Stimulated activated memory B cell treated with anti-CD40 and anti-IgM and Interleukin-4, amounts not matched to agents 10 μg/mL and 1 μg/mL and 100 μg/mL, for 72 hours (primary cell): ENCODE measurements at places on chromosomes 2 and 18.
A peak's percentile ranks its signal among the peaks of the same experiment; 100 is the strongest.

GRCh38 chr18:3495691-3496430 is 45.9 kb downstream of the TGIF1 start:
- ATAC-seq, result peak; percentile 69

DNA sequence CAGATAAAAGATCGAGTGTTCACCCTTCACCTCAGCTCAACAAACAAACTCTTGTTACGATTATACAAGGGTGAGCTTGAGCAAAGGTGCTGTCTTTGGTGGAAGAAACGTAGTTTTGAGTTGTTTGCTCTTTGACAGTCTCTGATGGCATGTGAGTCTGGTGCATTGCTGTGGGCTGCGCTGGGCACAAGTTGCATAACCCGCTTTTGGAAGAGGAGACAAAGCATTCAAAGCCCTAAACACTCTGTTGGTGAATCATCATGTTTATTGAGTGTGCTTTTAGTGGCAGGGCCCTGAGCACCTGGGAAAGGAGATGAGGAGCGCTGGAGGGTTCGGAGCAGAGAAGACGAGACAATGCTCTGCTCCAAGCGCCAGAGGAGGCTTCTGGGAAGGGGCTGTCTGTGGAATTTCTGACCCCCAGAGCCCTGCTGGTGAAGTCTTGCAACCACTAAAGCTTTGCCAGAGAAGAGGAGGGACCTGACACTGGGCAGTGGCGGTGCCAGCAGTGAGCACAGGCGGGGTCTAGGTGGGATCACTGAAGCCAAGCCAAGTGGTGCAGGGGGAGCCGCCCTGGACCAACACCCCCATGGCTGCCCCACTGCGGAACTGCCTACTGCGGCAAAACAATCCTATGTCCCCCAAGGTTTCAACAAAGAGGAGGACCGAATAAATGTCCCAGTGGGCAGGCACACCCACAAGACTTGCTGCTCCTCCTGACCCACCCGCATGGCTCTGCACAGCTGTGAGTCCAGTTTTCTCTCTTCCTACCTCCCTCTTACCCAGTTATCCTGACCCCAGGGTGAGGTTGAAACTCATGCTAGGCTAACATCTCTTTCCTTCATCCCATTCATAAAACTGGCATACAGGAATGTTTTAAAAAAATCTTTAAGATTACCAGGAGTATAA is 64.0 kb downstream of the TNFRSF11A start:
- ATAC-seq, result no peak

DNA sequence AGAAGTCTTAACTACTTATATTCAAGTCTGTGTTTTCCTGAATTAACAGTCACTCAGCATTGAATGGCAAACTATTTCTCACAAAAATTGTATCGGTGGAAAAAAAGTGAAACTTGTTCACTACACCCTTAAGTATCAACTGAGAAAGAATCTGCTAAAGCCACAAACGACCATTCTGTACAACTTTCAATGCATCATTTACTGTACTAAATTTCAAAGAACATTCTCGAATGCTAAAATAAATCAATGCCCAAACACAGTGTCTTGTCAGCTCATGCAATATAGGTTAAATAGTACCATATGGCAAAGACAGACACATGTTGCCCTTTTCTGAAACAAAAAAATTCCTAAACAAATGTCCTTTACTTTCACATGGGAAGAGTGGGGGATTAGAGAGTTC is 9.0 kb downstream of the ZNF516 start:
- ATAC-seq, result no peak

DNA sequence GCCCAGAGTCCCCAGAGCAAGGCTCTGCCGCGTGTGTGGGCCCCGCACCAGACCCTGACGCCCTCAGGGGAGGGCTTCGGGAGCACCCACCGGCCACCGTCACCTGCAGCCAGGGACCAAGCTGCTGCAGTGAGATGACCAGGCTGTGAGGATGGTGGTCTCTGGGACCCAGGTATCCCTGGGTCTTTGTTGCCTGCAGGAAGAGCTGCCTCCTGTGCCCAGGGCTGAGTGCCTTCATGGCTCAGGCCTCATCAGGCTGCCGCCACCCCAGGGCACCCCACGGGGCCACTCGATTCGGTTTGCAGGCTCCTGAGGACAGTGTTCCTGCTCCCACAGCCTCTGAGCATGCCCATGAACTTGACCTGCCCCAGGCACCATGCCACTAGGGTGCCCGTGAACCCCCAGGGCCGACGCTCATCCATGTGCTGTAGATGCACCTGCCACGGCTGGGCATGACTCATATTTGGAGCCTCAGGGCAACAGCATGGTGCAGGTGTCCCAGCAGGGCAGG is 109.8 kb downstream of the FAM210A start:
- ATAC-seq, result no peak

- no peak for ATAC-seq
Observed at GRCh38 chr2:165428926-165429325, 40.6 kb upstream of the CSRNP3 start.

GRCh38 chr2:234835738-234836137 is 116.1 kb upstream of the SH3BP4 start:
- ATAC-seq, result no peak

DNA sequence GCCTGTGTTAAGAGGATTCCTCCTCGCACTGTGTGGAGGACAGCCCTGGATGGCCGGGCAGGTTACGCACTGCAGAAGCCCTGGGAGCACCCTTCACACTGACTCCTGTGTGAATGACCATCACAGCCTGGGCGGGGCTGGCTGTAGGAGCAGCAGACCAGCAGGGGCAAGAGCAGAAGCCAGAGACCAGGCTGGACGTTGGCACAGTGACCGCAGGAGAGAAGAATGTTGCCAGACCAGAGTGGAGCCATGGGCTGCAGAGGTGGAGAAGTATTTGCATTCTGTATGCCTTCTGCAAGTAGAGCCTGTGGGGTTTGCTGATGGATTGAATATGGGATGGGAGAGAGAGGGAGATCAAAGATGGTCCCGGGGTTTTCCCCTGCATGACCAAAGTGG is 23.1 kb downstream of the LRRFIP1 start:
- no peak for ATAC-seq

DNA sequence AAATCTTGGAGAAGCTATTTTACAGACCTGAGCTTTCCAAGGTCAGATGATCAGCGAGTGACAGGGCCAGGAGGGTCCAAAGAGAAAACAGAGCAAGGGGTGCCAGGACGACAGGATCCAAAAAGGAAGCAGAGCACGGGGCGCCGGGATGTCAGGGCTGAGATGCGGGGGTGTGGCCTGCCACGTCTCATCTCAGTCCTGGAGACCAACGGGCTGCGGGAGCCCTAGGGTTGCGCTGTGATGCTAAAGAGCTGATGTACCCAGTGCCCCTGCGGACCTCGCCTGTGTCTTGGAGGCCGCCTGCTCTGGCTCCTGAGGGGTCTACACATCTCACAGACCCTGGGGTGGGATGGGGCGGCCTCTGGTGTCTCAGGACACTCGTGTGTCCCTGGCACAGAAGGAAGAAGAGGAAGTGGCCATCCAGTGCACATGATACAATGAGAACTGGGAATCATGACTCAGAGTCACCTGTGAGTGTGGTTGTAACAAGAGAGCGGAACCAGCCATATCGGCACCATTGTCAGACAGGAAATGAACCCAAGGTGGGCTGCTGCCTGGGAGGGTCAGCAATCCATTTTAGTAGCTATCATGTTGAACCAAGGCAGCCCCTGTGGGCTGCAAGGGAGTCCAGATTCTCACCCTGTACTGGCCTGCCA is 97.8 kb downstream of the MYT1L start:
- ATAC-seq, result no peak

DNA sequence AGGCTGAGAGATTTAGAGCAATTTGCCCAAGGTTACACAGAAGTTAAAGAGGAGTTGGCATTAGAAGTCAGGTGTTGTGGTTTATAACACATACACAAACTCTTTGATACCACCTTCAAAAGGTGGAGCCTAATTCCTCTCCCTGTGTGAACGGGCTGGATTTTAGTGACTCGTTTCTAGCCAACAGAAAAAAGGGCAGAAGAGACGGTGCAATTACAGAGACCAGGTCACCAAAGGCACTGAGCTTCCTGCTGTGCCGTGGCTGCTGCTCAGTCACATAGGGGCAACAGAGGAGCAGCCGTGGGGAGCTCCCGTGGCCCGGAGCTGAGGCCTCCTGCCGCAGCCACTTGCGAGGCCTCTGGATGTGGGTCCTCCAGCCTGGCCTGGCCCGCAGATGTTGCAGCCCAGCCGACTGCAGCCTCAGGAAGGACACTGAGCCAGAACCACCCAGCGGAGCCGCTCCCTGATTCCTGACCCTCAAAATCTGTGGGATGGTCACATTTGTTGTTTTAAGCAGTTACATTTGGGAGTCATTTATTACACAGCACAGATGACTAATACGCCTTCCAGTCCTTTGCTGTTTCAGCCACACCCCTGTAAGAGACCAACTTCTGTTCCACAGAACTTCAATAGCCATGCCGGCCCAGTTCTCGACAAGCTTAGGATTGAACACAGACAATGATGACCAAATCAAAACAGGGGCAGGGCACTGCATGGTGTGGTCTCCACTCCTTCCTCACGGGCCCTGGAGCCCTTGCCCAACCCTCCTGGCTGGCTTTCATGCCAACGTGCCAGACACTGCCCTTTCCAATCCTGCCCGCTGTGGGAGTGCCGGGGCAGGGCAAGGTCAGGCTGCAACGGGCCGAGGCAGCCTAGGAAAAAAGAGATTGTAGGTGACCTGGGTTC is 17.1 kb downstream of the EDAR start:
- no peak for ATAC-seq

- no peak for ATAC-seq
Observed at GRCh38 chr2:152292991-152293390, 42.0 kb upstream of the FMNL2 start.

GRCh38 chr2:237743561-237744269 is 54.9 kb upstream of the RBM44 start:
- ATAC-seq, result no peak

GRCh38 chr2:190881084-190881597 is 520 bp downstream of the GLS start:
- ATAC-seq, result peak; percentile 44

DNA sequence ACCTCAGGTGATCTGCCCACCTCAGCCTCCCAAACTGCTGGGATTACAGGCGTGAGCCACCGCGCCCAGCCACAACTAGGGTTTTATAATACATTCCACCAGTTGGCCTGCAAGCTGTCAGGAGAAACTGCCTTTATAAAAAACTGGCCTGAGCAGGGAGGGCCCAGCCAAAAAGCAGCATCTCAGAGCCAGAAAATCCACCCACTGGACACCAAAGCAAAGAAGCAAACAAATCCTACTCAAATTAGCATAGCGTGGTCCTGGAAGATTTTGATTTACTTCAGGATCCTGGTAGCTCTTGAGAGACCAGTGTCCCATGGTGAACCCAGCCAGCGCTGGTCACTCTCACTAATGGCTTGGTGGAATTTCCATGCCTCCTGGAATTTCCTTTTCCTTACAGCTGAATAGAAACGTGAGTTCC is 60.0 kb upstream of the PXDN start:
- ATAC-seq, result no peak

GRCh38 chr2:216710551-216711301 is 15.4 kb upstream of the IGFBP5 start:
- no peak for ATAC-seq

- no peak for ATAC-seq
Observed at GRCh38 chr2:211405036-211405435, 848.6 kb downstream of the CPS1 start.

DNA sequence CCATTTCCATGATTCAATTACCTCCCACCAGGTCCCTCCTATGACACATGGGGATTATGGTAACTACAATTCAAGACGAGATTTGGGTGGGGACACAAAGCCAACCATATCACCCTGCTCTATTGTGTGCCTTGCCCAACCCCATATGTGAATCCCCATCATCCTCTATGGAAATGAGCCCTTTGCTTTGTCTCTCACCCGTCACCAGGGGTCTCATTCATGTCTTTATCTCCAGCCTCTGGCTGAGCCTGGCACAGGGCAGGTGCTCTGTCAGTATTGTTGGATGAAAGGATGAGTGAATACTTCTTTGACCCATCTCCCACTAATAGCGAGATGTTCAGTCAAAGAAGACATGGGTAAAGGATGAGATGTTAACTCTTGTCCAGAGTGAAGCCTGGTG is 116.6 kb upstream of the LGALSL start:
- no peak for ATAC-seq

DNA sequence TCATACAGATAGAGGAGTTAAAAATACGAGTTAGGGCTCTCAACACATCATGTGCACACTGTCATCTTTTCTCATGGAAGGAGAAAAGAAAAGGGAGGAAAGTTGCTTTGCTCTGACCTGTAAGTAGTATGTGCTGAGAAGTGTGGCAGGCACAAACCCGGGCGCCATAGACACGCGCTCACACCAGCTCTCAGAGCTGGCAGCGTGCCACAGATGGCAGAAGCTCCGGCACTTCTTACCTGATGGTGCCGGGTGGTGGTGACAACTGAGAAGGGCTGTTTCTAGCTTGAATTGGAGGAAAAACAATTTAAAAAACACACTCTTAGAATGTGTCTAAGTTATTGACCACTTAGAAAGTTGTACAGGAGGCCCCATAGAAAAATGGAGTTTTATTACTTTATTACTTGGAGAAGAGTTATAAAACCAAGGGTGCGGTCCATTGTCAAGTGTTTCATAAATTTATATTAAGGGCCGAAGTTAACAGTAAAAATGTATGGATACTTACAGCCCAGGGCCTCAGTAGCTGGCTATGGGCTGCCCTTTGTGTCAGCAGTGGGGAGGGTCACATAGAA is 92.2 kb downstream of the DPP4 start:
- ATAC-seq, result no peak

DNA sequence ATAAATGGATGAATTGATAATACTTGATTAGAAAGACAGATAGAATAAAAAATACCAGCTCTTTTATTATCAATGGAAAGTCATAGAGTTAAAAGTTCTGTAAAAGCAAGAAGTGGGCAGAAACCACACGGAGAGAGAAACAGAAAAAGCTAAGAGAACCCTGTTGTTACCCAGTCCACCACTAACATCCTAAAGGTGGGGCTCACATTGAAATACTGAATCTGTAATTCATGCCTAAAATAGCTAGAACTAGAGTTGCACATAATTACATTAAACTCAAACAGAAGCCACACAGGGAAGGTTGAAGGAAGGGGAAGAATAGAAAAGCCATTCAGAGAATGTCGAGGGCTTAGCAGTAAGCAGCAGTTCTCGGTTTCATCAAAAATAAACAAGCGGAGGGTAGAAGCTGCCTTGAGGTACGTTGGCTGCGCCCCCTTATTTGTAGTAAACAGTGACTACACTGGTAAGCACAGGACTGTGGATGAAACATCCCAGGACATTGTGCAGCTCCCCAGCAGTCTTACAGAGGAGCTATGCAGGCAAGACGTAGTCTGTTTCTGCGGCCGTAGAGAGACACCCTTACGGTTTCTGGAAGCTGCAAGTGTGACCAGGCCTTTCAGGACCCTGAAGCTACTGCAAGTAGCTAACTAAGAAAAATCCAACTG is 1247.0 kb upstream of the GYPC start:
- no peak for ATAC-seq

GRCh38 chr2:175769200-175769599 is 232.9 kb downstream of the LNPK start:
- no peak for ATAC-seq

DNA sequence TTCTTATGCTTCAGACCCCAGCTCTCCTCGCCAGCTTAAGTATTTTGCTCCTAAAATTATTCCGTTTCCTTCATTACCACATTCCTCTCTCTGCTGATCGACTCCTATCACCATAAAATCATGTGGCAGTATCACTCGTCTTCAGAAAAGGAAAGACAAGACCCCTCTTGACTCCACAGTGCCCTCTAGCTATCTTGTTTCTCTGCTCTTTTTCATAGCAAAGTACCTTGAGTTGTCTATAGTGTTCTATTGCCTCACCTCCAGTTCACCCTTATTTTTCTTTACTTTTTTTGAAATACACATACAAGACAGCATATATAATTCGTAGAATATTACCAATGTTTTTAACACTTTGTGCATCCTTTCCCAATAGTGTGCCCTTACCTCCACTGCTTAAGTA is 273.2 kb upstream of the SIX3 start:
- ATAC-seq, result no peak
